ENCODE measurements at places on chromosomes 12 and 14. TPM values are rescaled to one million over a fixed set of nuclear protein-coding genes. Genes with fewer than 3 reads are reported as not detected.

DNAAF2 gene
- 7.0 TPM for total RNA-seq

TPH2 gene
- total RNA-seq: not detected

ASIC1 gene
- 4.0 TPM for total RNA-seq

CIDEB gene
- total RNA-seq: 7.9 TPM

LRRC9 gene
- 0.30 TPM for total RNA-seq

TAS2R9 gene
- total RNA-seq: not detected

PRR4 gene
- 1.6 TPM for total RNA-seq

TPPP2 gene
- not detected for total RNA-seq

LPAR5 gene
- 1.7 TPM for total RNA-seq
